ENCODE measurements at places on chromosomes 5 and 9. TPM values are rescaled to one million over a fixed set of nuclear protein-coding genes. Genes with fewer than 3 reads are reported as not detected.

PCDHGB1 gene
- total RNA-seq, result 0.25 TPM

KIF24 gene
- total RNA-seq, result 1.1 TPM

DNA sequence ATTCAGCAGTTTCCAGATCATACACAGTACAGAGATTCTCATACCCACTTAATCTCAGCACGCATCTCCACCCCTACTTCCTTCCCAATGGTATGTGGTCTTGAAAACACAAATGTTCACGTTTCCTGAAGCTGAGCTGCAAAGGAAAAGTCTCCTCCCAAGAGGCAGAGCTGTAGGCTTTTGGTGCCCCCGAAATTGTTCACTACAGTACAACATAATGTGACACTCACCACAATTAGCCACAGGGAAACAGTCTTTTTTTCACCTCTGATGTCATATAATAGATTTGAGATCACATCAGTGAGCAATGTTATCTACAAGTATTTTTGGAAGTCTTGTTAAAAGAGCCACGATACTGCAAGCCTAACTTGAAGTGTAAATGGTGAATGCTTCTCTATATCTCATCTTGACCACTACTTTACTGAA is 40.2 kb downstream of the NFIB start:
- no peak for DNase-seq
- no peak overlapping the region for H3K4me3 ChIP-seq
- H3K36me3 ChIP-seq, result no peaks in the 10 kb centered on the region
- no peak overlapping the region for H3K27ac ChIP-seq

DNA sequence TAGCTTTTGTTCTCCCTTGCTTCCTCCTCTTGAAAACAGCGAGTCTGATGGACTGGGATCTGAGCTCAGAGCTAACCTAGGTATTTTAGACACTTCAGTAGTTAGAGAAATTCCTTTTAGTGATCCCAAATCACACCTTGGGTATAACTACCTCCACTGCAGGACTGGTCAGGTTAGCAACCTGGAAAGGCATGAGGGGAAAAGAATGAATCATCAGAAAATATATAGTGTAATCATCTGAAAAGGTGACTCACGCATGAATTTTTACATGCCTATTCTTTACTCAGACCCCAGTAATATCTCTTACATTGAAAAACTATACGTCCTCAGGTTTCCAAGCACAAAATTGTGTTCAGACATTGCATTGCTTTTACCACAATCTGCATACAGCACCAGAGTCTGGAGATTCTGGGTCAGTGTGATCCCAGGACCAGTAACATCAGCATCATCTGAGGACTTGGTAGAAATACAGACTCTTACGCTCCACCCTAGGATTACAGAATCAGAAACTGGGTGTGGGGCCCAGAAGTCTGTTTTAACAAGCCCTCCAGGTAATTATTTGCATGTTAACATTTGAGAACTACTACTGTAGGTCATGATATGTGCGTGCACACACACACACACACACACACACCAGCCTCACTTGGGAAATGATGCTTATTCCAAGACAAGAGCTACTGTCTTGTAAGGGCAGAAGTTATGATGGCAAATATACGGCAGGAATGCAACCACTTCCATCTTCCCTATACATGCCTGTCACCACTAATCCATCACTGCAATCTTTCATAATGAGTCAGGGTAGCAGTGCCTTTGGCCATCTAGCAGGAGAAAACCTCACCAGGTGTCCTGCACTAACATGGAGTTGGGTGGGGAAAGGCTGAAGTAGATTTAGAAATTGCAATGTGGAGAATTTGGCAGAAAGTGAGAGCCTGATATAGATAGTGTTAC is 271.6 kb upstream of the MAP3K1 start:
- no peak overlapping the region for H3K27ac ChIP-seq
- DNase-seq, result peak; percentile 28
- H3K36me3 ChIP-seq, result no peaks in the 10 kb centered on the region
- no peak overlapping the region for H3K4me3 ChIP-seq
